ENCODE measurements at places on chromosomes 5 and 9. TPM values are rescaled to one million over a fixed set of nuclear protein-coding genes. Genes with fewer than 3 reads are reported as not detected.

DNA sequence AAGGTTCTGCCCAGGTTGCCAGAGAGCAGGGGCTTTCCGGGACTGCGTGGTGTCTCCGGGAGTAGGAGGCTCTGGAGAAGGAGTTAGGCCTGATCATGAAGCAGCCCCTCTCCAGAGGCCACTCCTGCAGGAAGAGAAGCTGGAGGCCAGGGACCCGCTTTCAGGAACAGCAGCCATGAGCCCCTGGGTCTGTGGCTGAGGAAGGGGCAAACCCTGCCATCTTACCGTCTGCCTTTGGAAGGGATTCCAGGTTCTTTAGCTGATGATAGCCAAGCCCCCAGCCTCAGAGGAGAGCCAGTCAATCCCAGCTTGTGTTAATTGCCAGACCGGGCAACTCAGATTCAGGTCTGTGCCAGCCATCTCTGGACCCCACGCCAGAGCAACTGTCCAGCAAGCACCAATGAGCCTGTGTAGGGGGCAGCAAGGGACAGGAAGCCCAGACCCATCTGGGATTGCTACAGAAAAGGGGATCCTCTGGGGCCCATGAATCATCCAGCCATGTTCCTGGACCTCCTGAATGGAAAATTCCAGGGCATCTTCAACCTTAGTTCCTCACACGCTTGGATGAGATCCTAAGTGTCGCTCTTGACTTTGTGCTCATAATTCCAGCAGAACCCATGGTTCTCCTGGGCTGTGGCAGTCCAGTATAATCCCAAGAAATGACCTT, 42.7 kb upstream of the MVB12B start:
- DNase-seq: no peak

GRCh38 chr5:107464876-107465275, 205.9 kb downstream of the EFNA5 start:
- no peak for DNase-seq

The SLC36A2 gene
- not detected for total RNA-seq

The PRDM9 gene
- not detected for total RNA-seq

DNA sequence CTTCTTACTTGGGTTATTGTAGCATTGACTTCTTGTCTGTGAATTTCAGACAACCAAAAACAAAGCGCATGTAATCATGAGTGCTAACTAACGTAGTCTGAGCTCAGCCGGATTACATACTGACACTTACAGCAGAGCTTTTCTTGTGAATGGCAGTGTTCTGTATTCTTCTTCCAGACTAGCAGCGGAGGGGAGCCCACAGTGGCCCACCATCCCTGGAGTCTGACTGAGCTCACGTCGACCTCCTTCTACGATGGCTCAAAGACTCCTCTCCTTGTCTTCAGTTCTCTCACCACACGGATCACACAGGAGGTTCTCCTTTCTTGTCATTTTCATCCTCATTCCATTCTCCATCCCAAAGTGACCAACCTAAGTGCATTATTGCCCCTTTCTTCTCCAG, 211.4 kb downstream of the CHSY3 start:
- DNase-seq: no peak

GRCh38 chr5:136038635-136039034, 9.8 kb downstream of the TGFBI start:
- DNase-seq: no peak

- DNase-seq: no peak
Observed at GRCh38 chr5:23523031-23523430, 15.6 kb downstream of the PRDM9 start.

DNA sequence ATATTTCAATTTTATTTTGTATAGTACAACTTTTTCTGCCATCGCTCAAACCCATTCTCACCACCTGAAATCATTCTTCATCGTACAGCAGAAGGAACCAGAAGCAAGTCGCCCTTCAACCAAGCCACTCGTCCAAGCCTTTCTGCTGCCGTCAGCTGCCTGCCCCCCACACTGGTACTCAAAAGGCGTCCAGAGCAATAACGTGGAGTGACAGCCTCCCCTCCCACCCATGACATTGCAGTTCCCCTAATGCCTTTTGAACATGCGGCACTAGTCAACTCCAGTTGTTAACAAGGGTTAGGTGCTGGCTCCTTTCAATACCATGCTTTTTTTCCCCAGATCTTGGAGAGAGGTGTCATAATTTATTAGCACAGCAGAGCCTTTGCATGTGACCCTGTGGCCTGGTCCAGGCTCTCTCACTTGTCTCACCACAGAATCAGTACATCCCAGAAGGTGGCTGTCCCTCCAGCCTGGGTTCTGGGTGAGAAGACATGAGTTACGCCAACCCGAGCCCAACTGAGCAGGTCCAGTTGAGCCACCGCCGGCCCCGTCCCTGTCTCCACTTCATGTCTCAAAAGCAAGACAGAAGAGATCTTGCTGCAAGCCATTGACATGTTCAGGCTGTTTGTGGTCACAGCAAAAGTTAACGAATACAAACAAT, 20.4 kb upstream of the MED10 start:
- no peak for DNase-seq
